ENCODE measurements at places on chromosomes 5 and 9. TPM values are rescaled to one million over a fixed set of nuclear protein-coding genes. Genes with fewer than 3 reads are reported as not detected.

MYOT gene
- not detected for polyA plus RNA-seq

SELENOP gene
- polyA plus RNA-seq, result 0.24 TPM

GRCh38 chr5:169719360-169720314 is 82.6 kb downstream of the DOCK2 start:
- no peaks in the 10 kb centered on the region for H3K27me3 ChIP-seq
- DNase-seq, result no peak
- H3K36me3 ChIP-seq, result peaks cover 94% of the 10 kb centered on the region
- peak overlapping the region; percentile 87 for H3K27ac ChIP-seq
- H3K4me1 ChIP-seq, result peaks cover 33% of the 10 kb centered on the region

- no peaks in the 10 kb centered on the region for H3K36me3 ChIP-seq
- no peak overlapping the region for H3K27ac ChIP-seq
- H3K4me1 ChIP-seq, result peaks cover 16% of the 10 kb centered on the region
- H3K4me3 ChIP-seq, result no peak overlapping the region
- H3K27me3 ChIP-seq, result no peaks in the 10 kb centered on the region
Observed at GRCh38 chr5:134504629-134505300, 20.7 kb upstream of the JADE2 start.

GRCh38 chr5:104082754-104083153 is 520.2 kb upstream of the NUDT12 start:
- H3K36me3 ChIP-seq, result no peaks in the 10 kb centered on the region
- no peak for DNase-seq
- no peaks in the 10 kb centered on the region for H3K27me3 ChIP-seq
- H3K4me3 ChIP-seq, result no peak overlapping the region
- H3K4me1 ChIP-seq, result no peaks in the 10 kb centered on the region

DNA sequence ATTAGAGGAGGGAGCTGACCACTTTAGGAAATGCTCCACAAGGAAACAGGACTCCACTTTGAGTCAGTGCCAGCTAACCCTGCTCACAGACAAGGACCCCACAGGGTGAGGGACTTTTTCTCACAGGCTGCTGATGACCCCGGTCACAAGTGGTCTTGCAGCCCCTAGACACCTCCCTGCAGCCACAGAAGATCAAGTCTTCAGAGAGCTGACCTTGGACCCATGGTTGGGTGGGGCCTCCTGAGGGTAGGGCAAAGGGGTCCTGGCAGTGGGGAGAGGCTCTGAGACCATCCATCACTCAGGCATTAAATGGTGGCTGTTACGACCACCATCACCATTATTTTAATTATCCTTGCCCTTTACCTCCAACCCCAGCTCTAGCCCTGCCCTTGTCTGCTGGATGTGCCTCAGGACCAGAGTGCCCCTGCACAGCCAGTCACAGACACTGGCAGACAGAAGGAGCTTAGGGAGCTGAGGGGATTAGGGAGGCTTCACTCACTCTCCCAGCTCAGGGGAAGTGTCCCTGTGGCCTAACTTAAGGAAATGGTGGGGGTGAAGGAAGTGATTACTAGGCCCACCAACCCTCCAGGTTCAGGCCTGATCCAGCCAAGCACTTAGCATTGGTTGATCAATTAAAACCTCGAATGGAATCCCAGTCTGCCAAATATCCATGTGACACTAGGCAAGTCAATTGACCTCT is 1.6 kb downstream of the ACSL6 start:
- H3K27me3 ChIP-seq, result peaks cover 41% of the 10 kb centered on the region
- no peak overlapping the region for H3K4me3 ChIP-seq
- H3K27ac ChIP-seq, result no peak overlapping the region
- peaks cover 11% of the 10 kb centered on the region for H3K4me1 ChIP-seq
- H3K36me3 ChIP-seq, result no peaks in the 10 kb centered on the region
- DNase-seq, result no peak

- H3K4me3 ChIP-seq, result no peak overlapping the region
- no peaks in the 10 kb centered on the region for H3K27me3 ChIP-seq
- no peak overlapping the region for H3K27ac ChIP-seq
- peaks cover 11% of the 10 kb centered on the region for H3K4me1 ChIP-seq
- H3K36me3 ChIP-seq, result peaks cover 40% of the 10 kb centered on the region
Observed at GRCh38 chr9:129054163-129054851, 17.9 kb downstream of the MIGA2 start.

- H3K4me3 ChIP-seq, result no peak overlapping the region
- no peaks in the 10 kb centered on the region for H3K27me3 ChIP-seq
- no peak for DNase-seq
- H3K4me1 ChIP-seq, result no peaks in the 10 kb centered on the region
- no peak overlapping the region for H3K27ac ChIP-seq
- H3K36me3 ChIP-seq, result no peaks in the 10 kb centered on the region
Observed at GRCh38 chr5:61010467-61011454, 65.8 kb downstream of the NDUFAF2 start.

- no peak overlapping the region for H3K4me3 ChIP-seq
- peaks cover 30% of the 10 kb centered on the region for H3K36me3 ChIP-seq
- no peak for DNase-seq
- no peak overlapping the region for H3K27ac ChIP-seq
Observed at GRCh38 chr5:94849324-94849723, 230.9 kb downstream of the SLF1 start.

FRMD3 gene
- 2.8 TPM for polyA plus RNA-seq

GRCh38 chr5:152978141-152978835 is 512.2 kb upstream of the GRIA1 start:
- no peaks in the 10 kb centered on the region for H3K4me1 ChIP-seq
- DNase-seq, result no peak
- no peak overlapping the region for H3K27ac ChIP-seq
- H3K27me3 ChIP-seq, result no peaks in the 10 kb centered on the region
- H3K4me3 ChIP-seq, result no peak overlapping the region

DNA sequence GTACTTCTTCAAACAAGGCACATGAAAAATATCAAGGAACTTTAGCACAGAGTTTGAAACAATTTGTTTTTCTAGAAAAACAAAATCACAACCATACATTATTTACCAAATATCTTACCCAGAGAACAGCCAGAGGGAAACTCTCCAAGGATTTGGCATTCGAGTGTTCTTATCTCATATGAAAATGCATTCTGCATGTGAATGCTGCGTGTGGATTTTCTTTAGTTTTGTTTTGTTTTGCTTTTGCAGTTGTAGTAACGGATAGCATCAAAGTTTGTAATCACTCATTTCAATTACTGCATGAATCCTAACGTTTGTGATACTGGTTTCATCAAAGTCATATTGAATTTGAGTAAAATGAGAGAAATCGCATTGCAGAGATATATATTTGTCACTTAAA is 28.0 kb downstream of the ADAMTSL1 start:
- no peaks in the 10 kb centered on the region for H3K27me3 ChIP-seq
- no peak overlapping the region for H3K27ac ChIP-seq
- no peaks in the 10 kb centered on the region for H3K36me3 ChIP-seq
- no peak overlapping the region for H3K4me3 ChIP-seq

PCDHB11 gene
- polyA plus RNA-seq, result not detected

DNA sequence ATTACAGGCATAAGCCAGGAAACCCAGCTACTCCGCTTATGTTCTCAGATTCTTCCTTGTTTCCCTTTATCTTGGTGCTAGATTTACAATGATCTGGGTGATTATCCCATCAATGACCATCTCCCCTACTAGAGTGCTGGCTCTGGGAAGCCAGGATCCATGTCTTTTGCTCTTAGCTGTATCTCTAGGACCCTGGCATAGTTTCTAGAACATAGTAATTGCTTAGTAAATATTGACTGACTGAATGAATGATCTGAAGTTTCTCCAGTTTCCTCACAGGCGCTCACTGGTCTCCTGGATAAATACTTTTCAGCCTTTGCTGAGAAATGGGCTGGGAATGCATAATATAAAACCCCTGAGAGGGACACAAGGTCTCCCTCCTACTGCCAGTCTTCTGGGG is 60.0 kb upstream of the KLF9 start:
- DNase-seq, result no peak
- no peak overlapping the region for H3K4me3 ChIP-seq
- no peak overlapping the region for H3K27ac ChIP-seq

- no peak for DNase-seq
- H3K27me3 ChIP-seq, result peaks cover 2% of the 10 kb centered on the region
- H3K27ac ChIP-seq, result no peak overlapping the region
- H3K36me3 ChIP-seq, result no peaks in the 10 kb centered on the region
- H3K4me3 ChIP-seq, result no peak overlapping the region
- H3K4me1 ChIP-seq, result no peaks in the 10 kb centered on the region
Observed at GRCh38 chr5:124599028-124599973, 147.1 kb downstream of the ZNF608 start.

GDF9 gene
- not detected for polyA plus RNA-seq

DNA sequence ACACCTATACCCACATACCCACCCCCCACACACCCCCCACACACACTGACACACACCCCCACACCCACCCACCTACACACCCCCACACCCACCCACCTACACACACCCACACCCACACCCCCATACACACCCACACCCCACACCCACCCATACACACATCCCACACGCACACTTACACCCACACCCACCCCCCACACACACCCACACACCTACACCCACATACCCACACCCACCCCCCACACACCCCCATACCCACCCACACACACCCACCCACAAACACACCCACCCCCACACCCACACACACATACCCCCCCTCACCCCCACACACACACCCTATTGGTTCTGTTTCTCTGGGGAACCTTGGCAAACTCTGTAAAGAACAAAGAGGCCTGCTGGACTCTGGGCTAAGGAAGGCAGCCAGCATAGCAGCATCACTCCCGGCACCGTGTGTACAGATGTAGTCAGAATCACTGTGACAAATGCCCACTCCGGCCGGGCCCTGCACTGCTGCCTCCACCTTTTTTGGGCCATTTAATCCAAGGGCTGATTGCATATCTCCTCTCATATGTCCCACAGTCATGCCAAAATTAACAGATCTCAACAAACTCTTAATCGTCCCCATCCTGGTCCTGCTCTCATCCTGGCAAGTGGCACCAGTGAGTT is 42.3 kb downstream of the COL23A1 start:
- H3K27me3 ChIP-seq, result no peaks in the 10 kb centered on the region
- no peak for DNase-seq
- no peaks in the 10 kb centered on the region for H3K36me3 ChIP-seq

DNA sequence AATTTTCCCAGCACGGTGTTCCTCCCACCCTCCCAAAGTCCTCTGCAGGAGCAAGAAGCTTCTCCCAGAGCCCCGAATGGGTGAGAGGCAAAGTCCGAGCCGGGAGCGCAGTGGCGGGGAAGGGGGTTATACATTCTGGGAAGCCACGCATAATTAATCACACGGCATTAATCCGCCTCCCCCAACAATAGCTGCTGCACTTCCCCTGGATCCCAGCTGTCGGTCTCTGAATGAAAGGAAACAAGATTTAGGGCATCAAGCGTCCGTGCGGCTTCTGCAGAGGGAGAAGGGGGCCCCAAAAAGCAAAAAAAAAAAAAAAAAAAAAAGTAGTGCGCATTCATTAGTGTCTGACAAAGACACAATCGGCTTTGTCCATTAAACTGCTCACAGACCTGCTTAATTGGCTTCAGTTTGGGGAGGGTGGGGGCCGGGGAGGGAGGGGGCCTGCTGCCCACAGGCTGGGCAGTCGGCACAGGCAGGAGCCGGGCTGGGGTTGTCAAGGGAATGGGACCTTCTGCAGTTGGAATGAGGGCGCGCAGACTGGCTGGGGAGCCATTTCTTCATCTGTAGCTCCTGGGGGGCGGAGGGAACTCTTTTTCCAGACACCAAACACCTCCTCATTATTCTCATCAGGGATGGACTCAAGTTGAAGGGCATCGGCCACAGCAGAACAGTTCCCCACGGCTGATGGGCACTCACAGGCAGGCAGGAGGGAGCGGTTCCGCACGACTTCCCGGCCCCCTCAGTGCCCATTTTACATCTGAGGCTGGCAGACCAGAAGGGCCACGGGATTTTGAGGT is 3.4 kb downstream of the NOTCH1 start:
- DNase-seq, result no peak
- H3K4me1 ChIP-seq, result peaks cover 65% of the 10 kb centered on the region
- H3K4me3 ChIP-seq, result no peak overlapping the region

DNA sequence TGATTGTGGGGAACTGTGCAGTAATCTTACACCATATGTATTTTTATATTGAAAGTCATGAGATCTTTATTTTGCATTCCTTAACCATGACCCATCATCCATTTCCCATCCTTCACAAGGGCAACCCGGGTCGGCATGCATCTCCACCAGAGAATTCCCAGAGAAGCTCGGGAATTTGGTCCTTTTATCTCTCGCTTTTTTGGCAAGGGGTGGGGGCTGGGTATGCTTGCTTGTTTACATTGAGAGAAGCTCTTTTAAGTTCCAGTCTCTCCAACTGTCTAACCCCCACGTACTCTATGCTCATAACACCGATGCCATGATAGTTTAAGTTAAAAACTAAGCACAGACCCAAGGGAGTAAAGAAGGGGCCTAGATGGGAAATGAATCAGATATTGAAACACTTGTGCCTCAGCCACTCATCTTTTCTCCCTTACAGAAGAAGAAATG is 109.9 kb upstream of the NFIB start:
- no peak for DNase-seq
- H3K4me1 ChIP-seq, result no peaks in the 10 kb centered on the region
- no peaks in the 10 kb centered on the region for H3K36me3 ChIP-seq
- H3K27me3 ChIP-seq, result no peaks in the 10 kb centered on the region
- no peak overlapping the region for H3K4me3 ChIP-seq

STOM gene
- polyA plus RNA-seq, result 23.8 TPM

PIP5KL1 gene
- polyA plus RNA-seq, result 0.39 TPM

- no peaks in the 10 kb centered on the region for H3K4me1 ChIP-seq
- no peak overlapping the region for H3K27ac ChIP-seq
- no peaks in the 10 kb centered on the region for H3K27me3 ChIP-seq
Observed at GRCh38 chr5:125835293-125836172, 587.7 kb upstream of the GRAMD2B start.

DNA sequence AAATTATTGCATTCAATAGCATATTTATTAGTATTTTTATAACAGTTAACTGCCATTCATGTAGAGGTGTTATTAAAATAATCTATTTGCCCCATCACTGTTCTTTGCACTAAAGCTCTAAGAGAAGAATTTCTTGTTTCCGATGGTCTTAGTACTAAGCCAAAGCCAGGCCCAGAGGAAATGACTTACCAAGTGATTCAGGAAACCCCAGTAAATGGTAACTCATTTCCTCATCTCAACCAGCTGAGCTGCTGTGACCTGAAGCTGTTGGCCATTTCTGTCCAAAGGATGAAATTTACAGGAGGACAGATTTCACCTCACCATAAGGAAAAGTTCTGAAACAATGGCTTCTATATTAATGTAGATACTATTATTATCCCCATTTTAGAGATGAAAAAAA is 117.0 kb downstream of the PIK3R1 start:
- peaks cover 40% of the 10 kb centered on the region for H3K4me1 ChIP-seq
- peak; percentile 73 for DNase-seq
- peak overlapping the region; percentile 15 for H3K27ac ChIP-seq
- no peak overlapping the region for H3K4me3 ChIP-seq
- H3K36me3 ChIP-seq, result no peaks in the 10 kb centered on the region

- H3K27me3 ChIP-seq, result no peaks in the 10 kb centered on the region
- H3K4me1 ChIP-seq, result peaks cover 14% of the 10 kb centered on the region
- H3K27ac ChIP-seq, result no peak overlapping the region
- no peaks in the 10 kb centered on the region for H3K36me3 ChIP-seq
- H3K4me3 ChIP-seq, result no peak overlapping the region
Observed at GRCh38 chr5:180178531-180179441, 30.2 kb downstream of the RASGEF1C start.

GRCh38 chr9:99354104-99354503 is 132.0 kb downstream of the SEC61B start:
- H3K4me3 ChIP-seq, result no peak overlapping the region
- H3K36me3 ChIP-seq, result no peaks in the 10 kb centered on the region
- no peaks in the 10 kb centered on the region for H3K4me1 ChIP-seq
- no peak for DNase-seq
- no peak overlapping the region for H3K27ac ChIP-seq
